Coronary artery (tissue), 2 donors: ENCODE measurements at places on chromosomes 12 and 14.
A peak's percentile ranks its signal among the peaks of the same experiment; 100 is the strongest.

DNA sequence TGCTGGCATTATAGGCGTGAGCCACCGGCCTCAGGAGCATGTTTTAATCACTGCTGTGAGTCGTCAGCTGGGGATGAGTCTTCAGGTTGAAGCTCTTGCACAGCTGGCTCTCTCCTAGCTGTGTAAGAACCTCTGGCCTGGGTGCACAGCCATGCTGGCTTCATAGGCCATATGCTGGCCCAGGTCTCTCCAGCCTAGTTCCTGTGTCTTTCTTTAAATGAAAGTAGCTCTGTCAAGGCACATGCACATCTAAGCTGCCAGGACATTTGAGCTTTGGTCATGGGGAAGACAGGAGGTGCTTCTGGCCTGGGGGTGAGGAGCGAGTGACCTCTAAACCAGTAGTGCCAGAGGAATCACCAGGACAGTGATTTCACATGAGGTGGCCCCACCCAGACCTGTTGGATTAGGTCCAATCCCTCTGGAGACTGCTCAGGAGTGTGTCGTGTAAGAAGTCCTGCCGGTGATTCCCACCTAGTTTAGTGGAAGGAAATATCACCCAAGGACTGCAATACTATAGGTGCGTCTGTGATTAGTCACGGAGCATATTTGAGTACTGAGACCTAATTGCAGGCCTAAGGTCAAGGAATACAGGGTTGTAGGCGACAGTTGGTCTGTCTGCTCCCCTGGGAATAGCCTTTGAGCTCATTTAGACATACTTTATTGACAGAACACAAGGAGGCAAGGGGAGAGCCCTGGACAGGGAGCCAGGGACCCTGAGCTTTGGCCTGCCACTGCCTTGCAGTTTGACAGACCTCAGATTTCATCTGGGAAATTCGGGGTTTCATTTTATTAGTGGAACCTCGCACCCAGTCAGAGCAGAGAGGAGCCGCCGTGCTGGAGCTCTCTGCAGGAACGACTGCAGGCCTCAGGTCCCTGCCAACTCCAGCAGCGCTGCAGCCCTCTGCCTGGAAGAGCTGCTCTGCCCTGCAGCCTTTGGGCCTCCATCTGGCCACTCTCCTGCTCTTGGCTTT lies 67.0 kb downstream of the ANKRD9 start:
- no peak for DNase-seq

- DNase-seq: no peak
These were observed 474.3 kb upstream of the CCDC196 start for GRCh38 chr14:66011855-66012254.

- DNase-seq: peak; percentile 90
These were observed 862 bp downstream of the CRIP2 start for GRCh38 chr14:105475269-105476096.

- DNase-seq: no peak
These were observed 165.8 kb downstream of the MON2 start for GRCh38 chr12:62632411-62632918.

DNA sequence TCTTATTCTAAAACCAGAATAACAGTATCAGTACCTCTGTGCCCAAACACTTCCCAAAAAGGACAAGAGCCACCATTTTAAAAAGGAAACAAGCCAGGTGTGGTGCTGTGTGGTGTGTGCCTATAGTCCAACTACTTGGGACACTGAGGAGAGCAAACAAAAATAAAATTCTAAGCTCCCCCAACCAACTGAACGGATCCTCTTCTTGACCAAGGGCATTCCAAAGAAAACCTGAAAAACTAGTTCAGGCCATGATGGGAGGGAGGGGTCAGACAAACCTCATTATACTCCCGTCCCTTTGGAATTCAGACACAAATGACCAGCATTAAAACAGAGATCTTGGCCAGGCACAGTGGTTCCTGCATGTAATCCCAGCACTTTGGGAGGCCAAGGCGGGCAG lies 20.5 kb downstream of the SLC11A2 start:
- DNase-seq: no peak

GRCh38 chr14:25406818-25407217 lies 356.9 kb upstream of the STXBP6 start:
- DNase-seq: no peak

DNA sequence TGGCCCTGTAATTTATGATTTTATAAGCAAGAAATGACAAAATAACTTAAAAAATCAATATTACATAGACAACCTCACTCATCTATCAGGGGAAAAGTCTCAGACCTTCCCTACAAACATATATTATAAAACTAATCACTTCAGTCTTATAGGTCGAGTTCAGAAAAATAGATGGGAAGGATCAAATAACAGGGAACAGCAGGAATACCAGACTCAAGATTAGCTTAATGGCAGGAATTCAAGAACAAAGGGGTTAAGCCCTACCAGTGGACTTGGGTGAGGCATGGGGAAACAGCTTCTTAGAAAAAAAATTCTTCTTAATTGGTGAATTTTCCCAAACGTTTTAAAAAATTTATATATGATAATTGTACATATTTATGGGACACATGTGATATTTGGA lies 51.6 kb upstream of the CRY1 start:
- DNase-seq: no peak

GRCh38 chr12:64582862-64583261 lies 27.4 kb upstream of the RASSF3 start:
- no peak for DNase-seq

DNA sequence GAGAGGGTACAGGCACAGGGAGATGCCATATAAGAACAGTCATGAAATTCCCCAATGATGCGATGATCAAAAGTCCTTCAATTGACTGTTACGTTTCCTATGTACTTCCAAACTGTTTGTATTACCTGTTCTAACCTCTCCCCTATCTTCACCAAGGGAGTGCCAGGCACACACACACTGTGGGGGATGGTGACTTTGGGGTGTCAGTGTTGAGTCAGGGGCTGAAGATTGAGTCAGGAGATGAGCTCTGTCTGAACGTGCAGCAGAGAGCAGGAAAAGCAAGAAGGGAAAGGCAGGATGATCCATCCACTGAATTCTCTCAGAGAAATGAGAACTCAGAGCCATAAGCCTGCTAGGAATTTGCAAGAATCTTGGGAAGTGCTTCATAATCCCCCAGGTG lies 153.4 kb downstream of the EFCAB11 start:
- DNase-seq: no peak

- DNase-seq: no peak
These were observed 13.2 kb upstream of the C1S start for GRCh38 chr12:7047306-7047705.

- no peak for DNase-seq
These were observed 653.8 kb downstream of the NOVA1 start for GRCh38 chr14:25944020-25944419.

DNA sequence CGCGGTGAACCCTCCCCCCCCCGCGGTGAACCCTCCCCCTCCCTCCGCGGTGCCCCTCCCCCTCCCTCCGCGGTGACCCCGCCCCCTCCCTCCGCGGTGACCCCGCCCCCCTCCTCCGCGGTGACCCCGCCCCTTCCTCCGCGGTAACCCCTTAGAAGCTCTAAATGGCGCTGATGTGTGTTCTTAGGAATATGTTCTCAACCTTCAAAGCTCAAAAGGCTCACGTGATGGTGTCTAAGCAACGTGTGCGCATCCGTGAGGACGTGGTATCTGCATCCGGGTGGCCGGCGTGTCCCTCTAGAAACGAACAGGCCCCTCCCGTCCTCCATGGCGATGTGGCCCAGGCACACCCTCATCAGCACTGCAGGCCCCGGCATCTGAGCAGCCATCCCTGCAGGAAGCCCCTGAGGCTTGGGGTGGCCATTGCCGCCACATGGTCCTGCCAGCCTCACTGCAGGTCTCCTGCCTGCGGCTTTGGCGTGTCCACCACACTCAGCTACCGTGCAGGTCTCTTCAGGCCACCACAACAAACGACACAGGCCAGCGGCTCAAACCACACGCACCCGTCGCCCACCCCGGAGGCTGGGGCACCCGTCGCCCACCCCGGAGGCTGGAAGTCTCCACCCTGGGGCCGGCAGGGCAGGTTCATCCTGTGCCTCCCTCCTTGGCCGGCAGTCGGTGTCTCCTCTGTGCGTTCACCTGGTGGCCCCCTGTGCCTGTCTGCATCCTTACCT lies 14.5 kb upstream of the FBRSL1 start:
- no peak for DNase-seq

- no peak for DNase-seq
These were observed 15.5 kb downstream of the E2F7 start for GRCh38 chr12:77049767-77050353.
